Anterior cingulate cortex (tissue), 58 donors: ENCODE measurements at places on chromosomes 1 and 21.

GRCh38 chr21:10464975-10465374 is 56.4 kb upstream of the TPTE start:
- no peak for DNase-seq

GRCh38 chr1:204511366-204511765 is 4.8 kb upstream of the MDM4 start:
- no peak for DNase-seq

- no peak for DNase-seq
These were observed 48.8 kb downstream of the TENT5C start for GRCh38 chr1:117654493-117655219.

DNA sequence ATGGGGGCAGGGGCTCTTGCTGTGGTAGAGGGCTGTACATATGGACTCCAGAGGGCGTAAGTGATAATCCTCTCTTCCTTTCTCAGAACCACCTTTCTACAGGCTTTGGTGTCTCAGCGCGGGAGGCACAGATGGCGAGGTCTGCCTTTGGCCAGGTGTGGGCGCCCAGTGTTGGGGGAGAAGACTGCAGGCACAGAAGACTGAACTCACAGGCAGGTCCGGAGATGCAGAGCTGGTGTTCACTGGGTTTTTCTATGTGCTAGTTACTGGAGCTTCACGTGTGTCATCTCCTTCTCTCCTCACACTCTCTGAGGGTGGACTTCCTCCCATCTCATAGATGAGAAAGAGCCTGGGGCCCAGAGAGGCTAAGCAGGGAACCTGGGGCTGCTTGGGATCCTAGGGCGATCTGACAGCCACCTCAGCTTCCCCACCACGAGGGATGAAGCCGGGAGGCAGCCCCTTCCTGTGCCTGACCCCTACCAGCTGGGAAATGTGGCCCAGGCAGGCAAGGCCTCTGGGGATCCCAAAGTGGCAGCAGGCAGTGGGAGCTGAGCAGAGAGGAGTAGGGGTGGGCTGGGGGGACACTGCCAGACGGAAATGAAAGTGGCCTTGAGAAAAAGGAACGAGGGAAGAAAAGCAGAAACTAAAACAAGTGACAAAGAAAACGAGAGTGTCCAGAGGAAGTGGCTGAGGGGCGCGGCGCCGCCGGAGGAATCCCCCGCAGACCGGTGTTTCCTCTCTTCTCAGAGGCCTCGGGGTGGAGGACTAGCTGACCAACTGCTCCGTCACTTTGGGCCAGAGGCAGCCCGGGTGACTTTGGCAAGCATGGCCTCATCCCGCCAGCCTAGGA is 191.6 kb downstream of the HIVEP3 start:
- peak; percentile 34 for DNase-seq

GRCh38 chr1:41155105-41155504 is 87.0 kb downstream of the SCMH1 start:
- no peak for DNase-seq
